ENCODE measurements at places on chromosomes 2 and 18.

DNA sequence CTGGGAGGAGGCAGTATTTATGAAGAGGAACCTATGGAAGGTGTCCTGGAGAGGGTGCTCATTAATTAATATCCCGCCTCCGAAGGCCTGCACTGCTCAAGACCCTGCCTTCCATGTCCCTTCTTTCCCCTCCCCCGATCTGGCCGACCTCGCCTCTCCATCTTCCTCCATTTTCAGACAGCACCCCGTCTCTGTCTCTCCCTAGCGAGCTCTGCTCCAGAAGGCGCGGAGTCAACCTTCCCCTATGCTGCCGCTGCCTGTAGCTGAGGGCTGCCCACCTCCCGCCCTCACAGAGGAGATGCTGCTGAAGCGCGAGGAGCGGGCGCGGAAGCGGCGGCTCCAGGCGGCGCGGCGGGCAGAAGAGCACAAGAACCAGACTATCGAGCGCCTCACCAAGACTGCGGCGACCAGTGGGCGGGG, 1.1 kb upstream of the WBP1 start:
- no peak for DNase-seq

- no peak for DNase-seq
These were observed 357.3 kb downstream of the ZEB2 start for GRCh38 chr2:144162652-144163051.

GRCh38 chr18:3250237-3251107, 2.9 kb downstream of the MYL12A start:
- no peak for DNase-seq

- DNase-seq: no peak
These were observed 15.3 kb downstream of the CNDP1 start for GRCh38 chr18:74549591-74550104.

DNA sequence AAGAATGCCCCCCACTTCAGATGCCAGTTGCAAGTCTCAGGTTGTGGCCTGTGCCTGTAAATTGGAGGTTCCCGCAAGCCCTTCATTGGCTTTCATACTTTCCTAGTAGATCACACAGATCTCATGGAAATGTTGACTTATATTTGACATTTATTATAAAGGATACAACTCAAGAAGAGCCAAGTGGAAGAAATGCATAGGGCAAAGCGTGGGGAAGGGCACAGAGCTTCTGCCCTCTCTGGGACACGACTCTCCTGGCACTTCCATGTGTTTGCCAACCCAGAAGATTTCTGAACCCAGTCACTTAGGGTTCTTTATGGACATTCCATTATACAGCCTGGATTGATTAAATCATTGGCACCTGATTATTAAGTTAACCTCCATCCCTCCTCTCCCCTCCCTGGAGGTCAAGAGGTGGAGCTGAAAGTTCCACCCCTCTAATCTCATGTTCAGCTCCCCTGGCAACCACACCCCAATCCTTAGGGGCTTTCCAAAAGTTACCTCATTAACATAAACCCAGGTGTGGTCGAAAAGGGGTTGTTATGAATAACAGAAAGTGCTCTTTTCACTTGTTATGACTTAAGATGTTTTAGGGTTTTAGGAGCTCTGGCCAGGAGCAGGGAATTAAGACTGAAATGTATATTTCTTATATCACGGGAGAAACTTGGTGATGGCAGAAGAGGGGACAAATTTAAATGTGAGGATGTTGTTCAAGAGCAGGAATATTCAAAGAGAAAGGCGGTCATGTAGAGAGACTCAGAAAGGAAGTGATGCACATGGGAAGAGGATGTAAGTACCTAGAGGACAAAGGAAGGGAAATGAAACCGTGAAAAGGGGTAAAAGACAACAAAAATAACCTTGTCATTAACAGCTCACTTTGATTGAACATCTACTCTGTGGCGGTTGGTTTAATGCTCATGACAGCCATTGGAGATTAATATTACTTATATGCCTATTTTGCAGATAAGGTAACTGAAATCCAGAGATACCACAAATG, 31.8 kb downstream of the SP100 start:
- DNase-seq: no peak

- no peak for DNase-seq
These were observed 129.7 kb downstream of the RTP5 start for GRCh38 chr2:241999184-241999583.

- no peak for DNase-seq
These were observed 909 bp downstream of the TMEM87B start for GRCh38 chr2:112055730-112056625.

GRCh38 chr2:227816507-227817294, 3.1 kb downstream of the CCL20 start:
- DNase-seq: no peak

DNA sequence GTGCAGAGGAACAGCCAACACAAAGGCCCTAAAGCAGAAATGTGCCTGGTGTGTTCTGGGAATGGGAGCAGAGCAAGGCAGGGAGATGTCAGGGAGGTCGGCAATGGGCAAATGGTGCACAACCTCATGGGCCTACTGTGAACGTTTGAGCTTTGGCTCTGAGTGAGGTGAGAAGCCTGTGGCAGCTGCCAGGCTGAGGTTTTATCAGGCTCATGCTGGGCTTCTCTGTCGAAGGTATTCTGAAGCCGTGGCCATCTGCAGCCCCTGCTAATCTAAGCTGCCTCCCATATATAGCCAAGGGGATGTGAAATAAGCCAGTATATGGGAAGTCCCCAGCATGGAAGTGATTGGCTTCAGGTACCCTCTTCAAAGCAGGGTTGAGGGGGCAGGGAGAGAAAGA, 193.3 kb downstream of the SLC4A3 start:
- DNase-seq: no peak

DNA sequence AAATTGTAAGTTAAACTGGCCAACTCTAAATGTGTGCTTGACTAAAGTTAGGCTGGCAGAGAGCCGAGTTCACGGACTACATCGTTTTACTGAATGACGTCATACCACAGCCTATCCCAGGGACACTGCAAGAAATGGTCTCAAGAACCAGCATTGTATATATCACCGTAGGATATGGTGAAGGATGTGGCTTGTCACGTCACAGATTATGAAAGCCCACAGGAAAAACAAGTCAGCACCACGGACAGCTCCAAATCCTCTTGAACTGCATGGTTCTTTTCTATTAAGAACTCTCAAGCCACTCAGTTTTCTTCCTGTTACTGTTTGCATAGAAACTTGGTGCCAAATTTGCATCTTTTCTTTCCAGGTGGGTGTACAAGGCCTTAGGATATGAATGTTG, 85.1 kb upstream of the ACAA2 start:
- no peak for DNase-seq

GRCh38 chr18:25630682-25631081, 278.7 kb upstream of the ZNF521 start:
- DNase-seq: no peak

DNA sequence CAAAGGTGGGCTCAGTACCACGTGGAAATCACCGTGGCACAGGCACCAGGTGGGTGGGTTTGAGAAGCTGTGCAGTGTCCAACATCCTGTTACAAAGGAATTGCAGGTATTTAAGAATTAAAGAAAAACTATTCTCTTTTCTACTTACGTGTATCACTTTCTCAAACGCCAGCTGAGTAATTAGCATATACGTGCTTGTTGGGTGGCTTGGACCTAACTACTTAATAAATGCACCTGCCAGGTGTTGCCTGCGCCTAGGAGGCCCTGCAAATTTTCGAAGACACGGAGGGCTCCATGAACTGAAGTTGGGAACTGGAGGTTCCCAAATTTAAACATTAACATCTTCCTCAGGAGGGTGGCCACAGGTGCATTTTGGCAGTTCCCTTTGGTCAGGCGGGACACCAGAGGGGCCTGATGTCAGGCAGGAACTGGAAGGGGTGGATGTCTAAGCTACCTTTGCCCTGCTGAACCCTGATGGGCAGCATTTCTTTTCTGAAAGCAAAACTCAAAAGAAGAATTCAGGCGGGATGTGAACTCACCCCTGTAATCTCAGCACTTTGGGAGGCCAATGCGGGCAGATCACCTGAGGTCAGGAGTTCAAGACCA, 84.8 kb downstream of the HS6ST1 start:
- peak; percentile 62 for DNase-seq

DNA sequence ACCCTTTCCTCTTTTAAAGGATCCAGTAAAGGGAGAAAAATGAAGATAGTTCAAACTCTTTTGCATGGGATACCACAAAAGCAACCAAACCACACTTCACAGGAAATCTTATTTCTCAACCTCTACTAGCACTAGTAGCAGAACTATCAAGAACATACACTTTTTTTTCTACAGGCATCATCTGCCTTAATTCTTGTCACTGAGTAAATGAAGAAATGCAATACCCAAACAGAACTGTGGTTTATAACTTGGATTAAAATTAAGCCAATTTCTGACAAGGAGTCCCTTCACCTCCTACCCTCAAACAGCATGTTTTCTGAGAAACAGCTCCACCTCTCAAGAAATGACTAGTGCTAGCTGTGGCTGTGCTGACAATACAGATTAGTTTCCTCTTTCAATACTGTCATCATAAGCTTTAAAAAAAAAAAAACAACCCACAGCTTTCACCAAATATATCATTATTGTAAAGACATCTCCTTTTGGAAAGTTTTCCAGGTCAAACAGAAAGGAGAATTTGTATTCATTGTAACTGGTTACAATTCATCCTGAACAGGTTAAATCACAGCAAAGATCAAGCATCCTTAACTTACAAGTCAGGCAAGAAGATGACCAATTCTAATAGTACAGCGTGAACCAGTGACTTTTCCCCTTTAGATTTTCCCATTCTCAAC, 44.4 kb downstream of the PTPN2 start:
- DNase-seq: no peak

DNA sequence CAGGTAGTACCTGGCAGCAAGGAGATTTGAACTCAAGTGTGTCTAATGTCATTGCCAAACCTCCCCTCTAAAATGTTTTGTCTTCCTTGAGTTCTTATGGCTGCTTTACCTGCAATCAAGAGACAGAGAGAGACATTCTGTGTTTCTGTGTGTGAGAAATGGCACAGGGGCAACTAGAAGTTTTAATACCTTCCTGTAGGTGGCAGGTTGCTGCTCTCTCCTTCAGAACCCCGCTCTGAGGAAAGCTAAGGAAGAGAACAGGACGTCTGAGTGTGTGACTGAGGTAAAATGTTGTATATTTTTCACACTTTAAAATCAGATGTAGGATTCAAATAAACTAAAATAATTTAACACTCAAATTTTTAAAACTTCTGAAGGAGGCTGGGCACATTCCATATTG, 19.2 kb downstream of the DTNA start:
- DNase-seq: no peak

- no peak for DNase-seq
These were observed 47.5 kb downstream of the DNER start for GRCh38 chr2:229666811-229667210.

GRCh38 chr2:224039770-224040440, 819 bp upstream of the SERPINE2 start:
- DNase-seq: no peak

DNA sequence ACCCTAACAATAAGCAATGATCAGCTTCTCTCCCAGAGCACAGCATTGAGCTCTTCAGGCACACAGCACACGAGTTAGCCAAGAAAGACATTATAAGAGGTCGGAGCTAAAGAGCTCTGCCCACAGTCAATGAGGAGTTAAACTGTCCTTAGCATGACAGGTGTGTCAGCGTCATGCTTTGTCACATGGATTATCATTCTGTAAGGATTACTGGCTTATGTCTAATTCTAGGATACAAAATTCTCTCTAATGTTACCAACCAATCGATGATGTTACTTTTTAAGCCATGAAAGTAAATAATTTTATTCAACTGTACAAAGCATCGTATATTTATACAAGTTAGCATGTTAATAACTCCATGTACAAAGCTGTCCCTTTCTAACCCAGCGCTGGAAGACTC, 108.8 kb downstream of the ZNF236 start:
- no peak for DNase-seq

DNA sequence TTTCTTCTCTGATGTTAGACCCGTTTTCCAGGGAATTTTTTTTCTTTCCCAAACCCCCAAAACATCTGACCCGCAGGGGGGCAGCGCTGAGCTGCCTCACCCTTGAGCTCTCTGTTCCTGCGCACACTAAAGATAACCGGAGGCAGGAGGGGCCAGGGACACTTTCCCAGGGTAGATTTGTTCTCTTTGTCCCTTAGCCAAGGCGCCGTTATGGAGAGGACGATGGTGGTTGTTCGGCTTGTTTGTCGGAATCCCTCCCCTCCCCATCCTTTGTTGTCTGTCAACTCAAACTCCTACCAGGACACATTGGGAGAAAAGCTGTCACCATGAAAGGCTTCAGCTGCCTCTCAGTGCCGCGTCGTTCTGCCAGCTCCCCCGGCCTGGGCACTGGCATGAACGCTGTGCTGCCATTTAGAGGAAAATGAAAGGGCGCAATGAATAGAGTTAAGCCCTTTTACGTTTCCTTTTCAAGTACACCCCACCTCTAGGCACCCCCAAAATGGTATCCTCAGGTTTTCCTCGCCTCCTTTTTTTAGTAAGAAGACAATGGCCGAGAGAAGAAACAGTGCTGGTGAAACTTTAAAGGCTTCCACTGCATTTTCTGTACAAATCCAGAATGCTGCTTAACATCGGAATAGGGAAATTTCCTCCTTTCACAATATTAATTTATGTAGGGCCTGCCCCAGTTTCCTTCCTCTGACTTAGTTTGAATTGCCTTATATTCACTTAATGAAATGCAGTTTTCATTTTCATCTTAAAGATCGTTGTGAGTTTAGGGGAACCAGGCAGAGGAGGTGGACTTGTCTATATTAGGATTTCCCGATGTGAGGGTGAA, 62.1 kb downstream of the RND3 start:
- DNase-seq: no peak

Measured in osteocyte (in vitro differentiated cells).